ENCODE measurements at places on chromosomes 12 and 14.
A peak's percentile ranks its signal among the peaks of the same experiment; 100 is the strongest.

DNA sequence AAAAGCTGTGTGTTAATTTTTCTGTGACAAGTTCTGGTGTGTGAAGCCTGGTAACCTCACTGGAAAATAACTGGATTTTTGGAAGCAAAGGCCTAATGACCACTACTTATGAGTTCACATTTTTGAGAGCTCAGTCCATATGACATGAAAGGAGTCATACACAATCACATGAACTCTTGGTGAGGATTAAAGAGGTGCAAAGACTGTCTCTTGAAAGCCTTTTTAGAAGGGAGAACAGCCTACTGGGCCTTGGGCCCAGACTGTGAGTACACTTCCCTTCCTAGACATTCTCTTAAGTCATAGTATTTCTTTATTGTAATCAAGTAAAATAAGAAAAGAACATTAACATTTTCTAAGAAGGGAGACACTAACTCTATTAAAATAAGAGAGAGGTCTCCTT is 176.1 kb downstream of the BCAT1 start:
- DNase-seq, result no peak

DNA sequence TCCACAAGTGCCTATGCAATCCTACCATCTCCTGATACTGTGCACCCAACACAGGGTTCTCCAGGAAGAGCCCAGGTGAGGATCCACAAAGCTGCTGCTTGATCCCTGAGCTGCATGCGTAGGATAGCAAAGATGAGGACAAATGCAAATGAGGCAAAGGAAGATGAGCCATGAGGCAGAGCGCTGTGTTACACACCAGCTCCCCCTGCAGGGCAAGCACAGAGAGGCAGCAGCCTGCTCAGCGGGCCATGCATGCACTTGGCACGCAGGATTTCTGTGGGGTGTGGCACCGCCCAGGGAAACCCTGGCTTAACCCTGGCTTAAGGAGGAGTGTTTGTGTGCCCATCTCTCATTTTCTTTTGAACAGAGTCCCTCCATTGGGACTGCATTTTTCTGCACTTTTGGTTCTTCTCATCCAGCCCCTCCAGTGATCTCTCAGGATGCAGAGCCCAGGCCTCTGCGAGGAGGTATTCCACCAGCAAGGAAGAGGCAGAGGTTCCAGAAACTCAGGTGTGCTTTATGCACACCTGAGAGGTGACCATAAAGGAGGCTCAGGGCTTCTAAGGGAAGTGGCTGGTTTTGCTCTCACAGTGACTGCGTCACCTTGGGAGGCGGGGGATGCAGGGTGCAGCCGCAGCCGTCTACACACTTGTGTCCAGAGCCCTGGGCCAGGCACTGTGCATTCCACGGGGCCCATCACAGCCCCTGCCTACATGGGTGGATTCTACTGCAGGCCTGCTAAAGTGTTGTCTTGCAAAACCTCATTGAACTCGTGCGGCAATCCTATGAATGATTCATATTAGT is 973.3 kb upstream of the TMEM132C start:
- DNase-seq, result no peak

DNA sequence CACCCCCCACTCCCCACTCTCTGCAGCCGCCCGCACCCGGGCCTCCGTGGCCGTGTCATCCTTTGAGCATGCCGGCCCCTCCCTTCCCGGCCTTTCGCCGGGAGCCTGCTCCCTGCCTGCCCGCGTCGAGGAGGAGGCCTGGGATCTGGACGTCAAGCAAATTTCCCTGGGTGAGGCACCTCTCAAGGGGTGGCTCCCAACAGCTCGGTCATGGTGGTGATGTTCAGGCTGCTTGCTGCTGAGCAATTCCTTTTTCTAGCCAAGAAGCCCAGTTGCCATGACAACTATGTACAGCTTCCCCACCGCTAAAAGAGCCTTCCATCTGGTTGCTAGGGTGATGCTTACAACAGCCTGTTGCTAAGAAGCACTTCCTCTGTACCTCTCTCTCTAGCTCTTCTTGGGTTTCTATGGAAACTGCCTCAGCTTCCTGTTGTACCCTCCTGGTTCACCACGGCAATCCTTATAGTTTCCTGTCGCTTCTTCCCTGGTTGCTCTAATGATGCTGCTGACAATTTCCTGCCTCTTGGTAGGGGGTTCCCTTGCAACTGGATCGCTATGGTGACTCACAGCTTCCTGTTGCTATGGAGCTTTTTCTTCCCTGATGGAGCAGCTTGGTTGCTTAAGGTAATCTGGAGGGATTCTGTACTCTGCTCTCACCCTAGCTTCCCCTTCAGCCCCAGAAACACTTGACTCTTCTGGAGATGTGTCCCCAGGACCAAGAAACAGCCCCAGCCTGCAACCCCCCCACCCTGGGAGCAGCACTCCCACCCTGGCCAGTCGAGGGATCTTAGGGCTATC is 11.0 kb downstream of the ZNF219 start:
- no peak for DNase-seq

DNA sequence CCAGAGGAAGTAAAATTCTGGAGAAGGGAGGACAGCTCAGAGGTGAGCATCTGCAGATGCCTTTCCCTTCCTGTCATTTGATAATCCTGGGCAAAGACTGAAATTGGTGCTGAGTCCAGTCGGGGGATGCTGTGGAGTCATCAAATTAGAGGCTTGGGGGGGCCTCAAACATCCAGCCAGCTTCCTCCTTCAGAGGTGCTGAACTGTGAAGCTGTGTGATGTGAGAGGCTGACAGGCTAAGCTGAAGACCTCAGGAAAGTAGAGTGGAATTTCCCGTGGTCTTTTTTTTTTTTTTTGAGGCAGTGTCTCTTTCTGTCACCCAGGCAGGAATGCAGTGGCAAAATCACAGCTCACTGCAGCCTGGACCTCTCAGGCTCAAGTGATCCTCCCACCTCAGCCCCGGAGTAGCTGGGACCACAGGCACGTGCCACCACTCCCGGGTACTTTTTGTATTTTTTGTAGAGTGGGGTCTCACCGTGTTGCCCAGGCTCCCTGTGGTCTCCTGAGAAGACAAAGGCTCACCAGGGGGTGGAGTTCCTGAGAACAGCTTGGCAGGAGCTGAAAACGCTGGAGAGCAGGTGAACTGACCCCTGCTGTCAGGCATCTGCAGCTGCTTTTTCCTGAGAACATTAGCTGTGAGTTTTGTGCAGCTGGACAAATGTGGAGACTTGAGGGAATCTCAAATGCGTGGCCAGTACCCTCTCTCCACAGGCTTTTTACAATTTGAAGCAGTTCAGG is 6.1 kb upstream of the TCL1B start:
- no peak for DNase-seq

- DNase-seq, result no peak
Observed at GRCh38 chr12:75257510-75257909, 47.9 kb upstream of the KCNC2 start.

GRCh38 chr14:91847693-91848092 is 19.6 kb downstream of the TC2N start:
- no peak for DNase-seq

GRCh38 chr14:26180221-26180620 is 417.6 kb downstream of the NOVA1 start:
- no peak for DNase-seq

DNA sequence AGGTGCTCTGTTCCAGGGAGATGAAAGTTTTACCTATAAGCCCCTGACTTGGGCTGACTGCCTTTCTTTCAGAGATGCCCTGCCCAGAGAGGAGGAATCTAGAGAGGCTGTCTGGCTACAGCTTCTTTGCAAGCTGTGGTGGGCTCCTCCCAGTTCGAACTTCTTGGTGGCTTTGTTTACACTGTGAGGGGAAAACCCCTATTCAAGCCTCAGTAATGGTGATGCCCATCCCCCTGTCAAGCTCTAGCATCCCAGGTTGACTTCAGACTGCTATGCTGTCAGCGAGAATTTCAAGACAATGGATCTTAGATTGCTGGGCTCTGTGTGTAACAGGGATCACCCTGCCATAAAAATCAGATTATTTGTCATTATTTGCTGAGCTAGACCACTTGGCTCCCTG is 377.6 kb downstream of the FLRT2 start:
- no peak for DNase-seq

GRCh38 chr12:33438025-33438772 is 1.4 kb downstream of the SYT10 start:
- no peak for DNase-seq

DNA sequence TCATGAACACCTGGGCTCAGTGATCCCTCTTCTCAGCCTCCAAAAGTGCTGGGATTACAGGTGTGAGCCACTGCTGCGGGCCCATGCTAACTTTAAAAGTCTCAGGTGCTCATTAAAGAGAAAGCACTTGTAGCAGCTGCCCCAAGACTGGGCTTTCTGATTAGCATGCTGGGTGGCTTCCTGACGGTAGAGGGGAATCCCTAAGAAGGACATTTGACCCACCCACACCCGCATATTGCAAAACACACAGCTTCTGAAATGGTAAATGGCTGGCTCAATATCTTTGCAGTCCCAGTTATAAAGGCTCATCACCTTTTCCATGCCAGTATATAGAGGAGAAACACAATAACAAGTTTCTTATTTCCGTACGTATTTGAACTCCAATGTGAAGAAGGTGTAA is 19.3 kb upstream of the BICD1 start:
- no peak for DNase-seq

GRCh38 chr12:15728118-15728598 is 61.0 kb downstream of the EPS8 start:
- DNase-seq, result no peak

GRCh38 chr14:75295061-75295461 is 16.4 kb downstream of the FOS start:
- DNase-seq, result peak; percentile 71

DNA sequence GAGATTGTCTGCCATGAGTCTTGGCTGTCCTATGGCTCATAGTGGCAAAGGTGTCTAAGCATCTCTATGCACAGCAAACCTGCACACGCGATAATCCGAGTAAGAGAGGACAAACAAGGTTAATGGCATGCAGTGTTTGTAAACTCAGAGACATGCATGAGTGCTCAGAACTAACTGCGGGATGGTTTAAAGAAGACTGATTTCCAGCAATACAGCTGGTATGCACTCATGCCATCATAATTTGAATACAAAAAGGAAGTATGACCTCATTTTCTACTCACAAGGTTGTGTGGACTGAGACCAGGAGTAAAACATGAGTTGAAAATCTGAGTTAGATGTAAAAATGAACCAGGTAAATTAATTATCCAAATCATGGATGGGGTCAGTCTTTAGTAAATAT is 16.6 kb upstream of the TCP11L2 start:
- DNase-seq, result no peak

DNA sequence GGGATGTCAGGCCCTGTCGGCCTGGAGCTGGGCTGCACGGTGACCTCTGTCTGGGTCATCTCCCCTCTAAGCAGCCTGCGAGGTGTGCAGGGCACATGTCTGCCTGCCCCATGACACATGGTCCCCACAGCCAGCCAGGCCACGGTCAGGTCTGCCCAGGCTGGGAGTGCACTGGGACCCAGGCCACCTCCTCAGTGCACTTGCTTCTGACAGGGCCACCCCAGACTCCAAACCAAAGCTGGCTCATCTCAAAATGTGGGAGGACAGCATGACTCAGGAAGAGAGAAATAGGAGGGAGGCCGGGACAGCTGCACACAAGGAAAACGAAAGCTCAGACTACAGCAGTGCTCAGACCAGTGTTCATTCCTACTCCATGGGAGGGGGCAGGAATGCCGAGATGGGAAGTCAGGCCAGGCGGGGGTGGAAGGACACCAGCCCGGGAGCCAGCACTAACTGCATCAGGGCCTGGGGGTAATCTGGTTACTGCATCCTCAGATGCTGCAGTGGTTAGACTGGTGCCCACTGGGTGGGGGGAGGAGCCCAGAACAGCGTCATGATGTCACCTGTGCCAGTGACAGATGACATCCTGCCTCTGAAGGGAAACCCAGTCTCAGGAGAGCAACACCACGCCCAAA is 4.0 kb downstream of the P2RX2 start:
- DNase-seq, result no peak

- no peak for DNase-seq
Observed at GRCh38 chr12:57154076-57154475, 6.7 kb upstream of the LRP1-AS start.

DNA sequence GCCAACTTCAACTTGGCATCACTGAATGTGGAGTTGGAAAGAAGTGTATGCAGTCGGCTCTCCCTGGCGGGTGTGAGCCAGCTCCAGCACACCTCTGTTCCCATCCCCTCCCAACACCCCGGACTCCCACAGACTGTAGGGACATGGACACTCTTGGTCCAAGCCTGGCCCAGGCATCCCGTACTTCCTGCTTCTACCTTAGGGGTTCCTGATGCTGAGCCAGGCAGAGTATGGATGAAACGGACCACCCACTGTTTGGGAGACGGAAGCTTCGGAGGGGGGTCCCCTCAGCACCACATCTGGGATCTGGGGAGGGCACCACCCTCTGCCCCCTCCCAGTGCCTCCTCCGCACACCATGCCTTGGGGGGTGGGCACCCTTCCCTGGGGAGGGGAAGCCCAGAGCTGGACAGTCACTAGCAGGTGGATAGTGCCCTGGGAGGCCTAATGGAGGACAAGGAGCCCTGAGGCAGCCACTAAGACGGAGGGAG is 62.0 kb downstream of the LGMN start:
- no peak for DNase-seq

- no peak for DNase-seq
Observed at GRCh38 chr14:61503167-61503801, 181.9 kb downstream of the PRKCH start.

DNA sequence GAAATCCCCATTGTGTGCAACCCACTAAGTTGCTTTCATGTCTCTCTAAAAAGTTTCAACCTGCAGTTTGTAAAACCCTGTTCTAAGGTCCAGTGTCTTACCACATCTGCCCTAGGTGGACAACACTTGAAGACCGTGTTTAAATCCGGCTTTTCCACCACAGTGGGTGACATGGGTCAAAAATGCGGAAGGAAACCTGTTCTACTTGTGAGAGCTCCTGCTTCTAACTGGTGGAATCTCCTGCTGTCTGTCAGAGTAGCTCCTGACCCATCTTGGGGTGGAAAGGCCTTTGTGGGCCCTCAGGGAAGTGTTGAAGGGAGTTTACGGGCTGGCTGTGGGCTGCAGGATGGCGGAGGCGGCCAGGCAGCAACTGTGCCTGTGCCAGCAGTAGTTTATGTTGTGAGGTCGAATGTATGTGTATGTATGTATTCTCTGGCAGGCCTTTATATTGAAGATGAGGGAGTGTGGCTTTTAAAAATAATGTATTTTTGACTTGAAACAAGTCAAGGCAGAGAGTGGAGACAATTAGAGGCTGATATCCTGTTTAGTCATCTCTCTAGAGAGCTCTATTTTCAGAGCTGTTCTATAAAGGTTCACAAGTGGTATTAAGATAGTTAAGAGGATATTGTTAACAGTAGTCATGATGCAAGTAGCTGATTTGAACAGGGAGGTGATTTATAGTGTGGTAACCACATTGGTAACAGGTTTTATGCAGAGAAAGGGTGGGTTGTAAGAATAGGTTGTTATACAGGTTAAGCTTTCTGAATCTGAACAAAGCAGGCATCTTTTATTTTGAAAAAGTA is 67.0 kb downstream of the PRKCH start:
- DNase-seq, result no peak

- peak; percentile 78 for DNase-seq
Observed at GRCh38 chr12:54988402-54989054, 4.0 kb upstream of the TESPA1 start.

Measured in tibial artery (tissue), 4 donors.